ENCODE measurements at places on chromosomes 5 and 9.

DNA sequence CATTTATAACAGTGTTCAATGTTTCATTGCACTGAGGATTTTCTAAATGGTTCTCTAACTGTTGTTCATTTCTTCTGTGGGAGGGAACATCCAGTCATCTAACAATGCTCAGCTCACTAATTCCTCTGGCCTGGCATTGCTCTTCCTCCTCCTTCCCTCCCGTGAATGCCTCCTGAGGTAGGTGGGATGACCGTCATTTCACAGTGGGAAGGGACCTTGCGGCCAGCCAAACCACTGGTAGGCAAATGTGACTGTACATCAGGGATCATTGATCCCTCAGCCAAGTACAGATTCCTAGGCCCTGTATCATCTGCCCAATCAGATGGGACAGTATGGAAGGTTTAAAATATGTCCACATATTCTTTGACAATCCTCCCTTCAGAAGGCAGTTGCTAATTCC lies 23.7 kb upstream of the VDAC1 start:
- no peak for DNase-seq

DNA sequence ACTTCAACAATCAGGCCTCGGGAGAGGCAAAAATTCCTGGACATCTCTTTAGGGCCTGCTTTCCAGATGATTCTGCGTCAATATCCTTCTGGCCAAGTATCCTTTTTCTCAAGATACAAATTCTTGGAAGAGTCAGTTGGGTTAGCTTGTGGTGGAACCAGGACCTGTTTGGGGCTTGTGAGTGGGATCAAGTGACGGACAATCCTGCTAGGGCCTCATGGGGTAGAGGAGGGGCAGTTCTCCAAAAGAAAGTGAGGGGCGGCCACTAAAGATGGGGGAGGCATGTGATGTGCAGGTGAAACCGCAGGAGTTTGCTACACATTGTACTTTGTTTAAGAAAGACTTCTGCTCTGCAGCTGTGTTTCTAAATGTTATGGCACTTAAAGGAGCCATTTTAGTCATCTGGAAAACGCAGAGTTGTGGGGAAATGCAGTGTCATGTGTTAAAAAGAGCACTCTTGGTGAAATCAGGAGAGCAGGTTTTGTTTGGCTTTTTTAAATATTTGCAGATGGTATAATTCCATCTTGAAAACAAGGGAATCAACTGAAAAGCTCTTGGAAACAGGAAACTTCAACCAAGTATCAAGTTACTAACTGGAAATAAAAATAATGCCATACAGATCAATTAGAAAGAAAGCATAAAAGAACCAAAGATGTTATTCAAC lies 27.4 kb upstream of the GSN start:
- no peak for DNase-seq

DNA sequence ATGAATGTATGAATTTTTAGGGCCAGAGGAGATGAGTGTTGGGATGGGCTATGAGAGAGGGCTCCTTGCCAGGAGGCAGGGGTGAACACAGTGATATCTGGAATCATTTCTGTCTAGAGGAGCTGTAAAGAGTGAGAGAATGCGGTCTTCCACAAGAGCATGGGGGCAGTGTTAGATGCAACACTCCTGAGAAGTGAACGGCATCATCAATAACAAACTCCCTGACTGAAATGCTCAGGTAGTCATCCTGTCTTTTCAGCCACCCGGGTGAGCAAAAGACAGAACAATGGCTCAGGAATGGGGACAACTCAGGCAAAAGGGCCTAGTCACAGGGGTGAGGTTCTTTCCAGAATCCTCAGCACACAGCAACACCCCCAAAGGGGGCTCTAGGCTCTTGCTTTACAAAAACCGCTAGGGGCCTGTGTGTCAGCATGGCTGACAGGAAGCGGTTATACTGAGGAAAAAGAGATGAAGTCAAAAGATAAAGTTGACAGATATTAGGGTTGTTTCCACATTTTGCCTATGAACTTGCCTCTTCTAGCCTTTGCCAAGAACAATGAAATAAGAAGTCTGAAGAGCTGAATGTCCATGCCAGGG lies 104.6 kb upstream of the LRRTM2 start:
- DNase-seq, result no peak

- no peak for DNase-seq
Observed at GRCh38 chr9:136011703-136012496, 50.7 kb upstream of the UBAC1 start.

DNA sequence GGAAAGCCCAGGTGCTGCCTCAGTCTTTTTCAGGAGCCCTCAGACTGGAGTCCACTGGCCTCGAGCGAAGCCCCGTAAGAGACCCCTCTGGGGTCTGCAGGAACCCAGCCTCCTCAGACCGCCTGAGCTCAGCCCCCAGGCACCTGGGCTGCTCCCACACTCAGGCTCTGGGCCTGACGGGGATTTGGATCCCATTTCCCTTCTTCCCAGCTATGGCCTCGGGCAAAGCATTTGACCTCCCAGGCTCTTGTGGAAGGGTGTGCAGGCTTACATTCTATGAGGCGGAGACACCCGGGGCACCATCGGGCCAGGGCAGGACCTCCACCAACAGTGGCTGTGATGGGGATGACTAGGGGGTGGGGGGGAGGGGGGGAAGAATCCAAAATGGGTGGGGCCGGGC lies 4.5 kb downstream of the AGPAT2 start:
- DNase-seq, result no peak

DNA sequence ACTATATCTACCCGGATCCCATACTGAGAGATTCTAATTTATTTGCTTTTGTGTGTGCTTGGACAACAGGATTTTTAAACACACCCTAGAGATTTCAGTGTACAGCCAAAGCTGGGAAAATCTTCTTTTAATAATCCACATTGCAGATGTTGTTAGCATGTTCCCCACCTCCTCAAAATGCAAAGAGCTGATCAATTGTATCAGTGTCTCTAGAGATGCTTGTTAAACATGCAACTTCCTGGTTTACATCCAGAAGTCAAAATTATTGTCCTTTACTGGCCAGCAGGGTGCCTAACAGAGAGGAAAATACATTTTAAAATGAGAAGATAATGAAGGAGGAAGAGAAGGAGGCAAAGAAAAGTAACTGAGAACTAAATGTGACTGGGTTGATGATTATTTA lies 793.3 kb downstream of the SEMA5A start:
- no peak for DNase-seq

GRCh38 chr5:54738118-54738972 lies 220.8 kb downstream of the SNX18 start:
- DNase-seq, result no peak

GRCh38 chr9:103574056-103574455 lies 520.1 kb upstream of the SMC2 start:
- no peak for DNase-seq

DNA sequence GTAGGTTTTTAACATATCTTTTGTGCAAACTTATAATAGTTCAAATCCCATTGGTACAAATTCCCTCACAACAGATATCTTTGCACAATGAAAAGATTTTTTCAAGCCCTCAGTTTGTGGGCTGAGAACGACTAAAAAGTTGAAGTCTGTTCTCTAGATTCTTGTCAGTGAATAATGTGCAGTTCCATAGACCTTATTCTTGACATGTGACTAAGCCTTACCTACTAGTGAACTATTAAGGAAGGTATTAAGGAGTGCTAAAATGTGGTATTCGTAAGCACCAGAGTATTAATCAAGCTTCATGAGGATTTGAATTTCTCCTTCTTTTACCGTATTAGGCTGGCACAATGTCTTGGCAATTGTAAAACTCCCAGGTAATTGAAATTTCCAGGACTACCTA lies 205.6 kb upstream of the DMRTA1 start:
- no peak for DNase-seq

- no peak for DNase-seq
Observed at GRCh38 chr5:177985430-177986040, 10.5 kb downstream of the PROP1 start.

DNA sequence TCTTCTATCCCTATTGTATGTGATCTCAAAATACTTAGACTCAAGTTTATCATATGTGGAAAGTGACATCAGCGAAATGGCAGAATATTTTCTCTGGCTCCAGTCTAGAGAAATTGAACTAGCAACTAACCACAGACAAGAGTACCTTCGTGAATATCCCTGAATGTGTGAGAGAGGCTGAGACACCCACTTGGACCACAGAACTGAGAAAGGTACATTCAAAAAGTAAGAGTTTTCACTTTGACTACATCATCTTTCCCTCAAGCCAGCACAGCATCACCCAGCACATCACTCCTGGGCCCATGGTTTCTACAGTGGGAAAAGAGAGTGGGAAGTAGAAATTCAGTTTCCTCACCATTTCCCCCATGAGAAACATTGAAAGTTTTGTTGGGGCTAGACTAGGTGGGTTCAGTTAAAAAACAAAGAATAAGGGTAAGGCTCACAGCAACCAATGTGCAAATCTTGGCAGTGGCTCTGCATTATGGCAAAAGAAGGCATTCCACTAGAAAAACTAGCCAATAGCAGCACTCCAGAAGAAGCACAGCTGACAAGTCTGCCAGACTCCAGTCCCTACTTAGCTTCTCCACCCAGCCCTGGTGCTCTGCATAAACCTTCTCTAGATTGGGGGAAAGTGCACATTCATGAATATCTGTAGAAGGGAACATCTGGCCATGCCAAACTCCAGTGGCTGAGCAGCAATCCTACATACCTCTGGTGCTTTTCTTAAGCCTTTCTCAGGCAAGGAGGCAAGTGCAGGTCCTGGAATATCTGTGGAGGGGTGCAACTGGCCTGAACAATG lies 225.6 kb upstream of the VLDLR start:
- no peak for DNase-seq

Measured in NCI-H1930 (cell line).